ENCODE measurements at places on chromosomes 3 and 15.

- no peak for DNase-seq
Observed at GRCh38 chr3:114393367-114394072, 99.7 kb downstream of the TIGIT start.

DNA sequence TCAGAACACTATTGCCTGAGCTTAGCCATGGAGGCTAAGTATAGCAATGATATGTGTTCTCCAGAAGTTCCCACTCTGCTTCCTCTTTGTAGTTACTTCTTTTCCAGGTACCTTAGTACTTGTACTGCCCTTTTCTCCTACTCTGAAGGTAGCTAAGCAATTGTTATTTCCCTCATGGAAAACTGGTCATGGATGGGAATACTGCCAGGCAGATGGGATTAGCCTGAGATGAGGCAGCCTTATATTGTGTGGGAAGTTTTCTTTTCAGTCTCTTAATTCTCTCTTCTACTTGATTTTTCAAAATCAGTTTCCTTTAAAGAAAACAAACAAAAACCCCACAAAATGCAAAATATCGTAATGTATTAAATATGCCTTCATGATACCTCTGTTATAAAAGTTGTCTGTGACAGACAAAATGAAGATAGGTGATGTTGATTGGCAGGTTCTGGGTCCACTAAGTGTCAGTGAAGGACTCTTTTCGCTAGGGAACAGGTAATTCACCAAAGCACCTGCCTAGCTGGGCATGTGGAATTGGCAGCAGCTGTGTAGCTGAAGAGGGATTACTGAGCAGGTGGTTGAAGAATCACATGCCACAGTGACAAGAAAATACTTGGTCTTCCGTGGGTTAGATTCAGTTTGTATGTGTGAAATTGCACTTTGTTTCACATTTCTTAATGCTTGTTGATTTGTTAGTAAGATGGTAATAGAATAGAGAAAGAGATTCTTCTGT lies 4.1 kb downstream of the ZNF609 start:
- no peak for DNase-seq

- peak; percentile 79 for DNase-seq
Observed at GRCh38 chr3:175743733-175744400, 884.7 kb downstream of the NAALADL2 start.

- no peak for DNase-seq
Observed at GRCh38 chr3:162094301-162094700, 597.7 kb downstream of the OTOL1 start.

- DNase-seq = no peak
Observed at GRCh38 chr3:167450675-167451074, 23.2 kb downstream of the SERPINI2 start.

DNA sequence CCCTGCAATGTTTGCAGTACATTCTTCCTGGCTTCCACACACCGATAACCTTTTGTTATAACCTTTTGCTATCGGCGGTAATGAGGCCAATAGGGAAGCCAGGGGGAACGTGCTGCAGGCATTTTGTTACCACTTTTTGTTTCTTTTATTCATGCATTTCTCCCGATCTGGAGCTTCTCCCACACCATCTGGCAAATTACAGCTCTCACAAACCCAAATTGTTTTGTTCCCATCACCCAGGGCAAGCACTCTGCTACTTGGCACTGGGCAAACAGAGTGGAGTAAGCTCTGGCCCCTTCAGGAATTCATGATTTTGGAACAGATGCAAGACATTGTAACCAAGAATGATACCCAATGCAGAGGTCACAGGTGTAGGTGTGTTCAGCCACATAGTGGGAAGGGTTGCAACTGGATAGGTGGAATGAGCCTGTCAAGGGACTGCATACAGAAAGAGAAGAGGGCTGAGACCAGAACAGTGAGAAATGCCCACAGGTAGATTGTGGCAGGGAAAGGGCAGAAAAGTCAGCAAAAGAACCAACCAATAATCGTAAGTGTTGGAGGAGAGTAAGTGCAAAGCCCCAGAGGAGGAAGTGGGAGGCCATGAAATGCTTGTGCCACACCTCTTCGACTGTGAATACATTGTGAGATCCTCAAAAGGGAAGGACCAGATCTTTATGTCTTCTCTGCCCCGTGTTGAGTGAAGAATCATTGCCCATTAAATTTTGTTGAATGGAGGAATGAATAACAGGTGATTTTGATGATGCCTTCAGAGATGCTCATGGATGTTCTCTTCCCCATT lies 45.8 kb downstream of the PARP15 start:
- DNase-seq = no peak

DNA sequence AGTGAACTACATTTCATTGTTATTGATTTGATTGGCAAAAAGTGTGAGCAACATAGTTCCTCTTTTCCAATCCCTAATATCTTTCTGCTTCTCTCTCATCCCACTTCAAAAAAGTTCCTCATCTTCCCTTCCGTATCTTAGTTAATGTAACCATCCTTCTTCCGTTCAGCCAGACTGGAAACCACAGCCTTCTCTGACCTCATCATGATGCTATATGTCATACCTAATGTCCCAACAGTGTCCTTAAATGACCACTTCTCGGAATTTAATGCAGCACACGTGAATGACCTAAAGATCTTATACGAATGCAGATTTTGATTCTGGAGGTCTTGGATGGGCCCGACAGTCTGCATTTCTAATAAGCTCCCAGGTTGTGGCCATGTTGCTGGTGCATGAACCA lies 320.3 kb upstream of the SATB1 start:
- no peak for DNase-seq

GRCh38 chr3:141104151-141104821 lies 53.1 kb downstream of the SPSB4 start:
- DNase-seq = no peak

- DNase-seq = peak; percentile 43
Observed at GRCh38 chr15:57947781-57948180, 117.7 kb downstream of the ALDH1A2 start.

- no peak for DNase-seq
Observed at GRCh38 chr3:33914731-33915379, 116.4 kb downstream of the PDCD6IP start.

DNA sequence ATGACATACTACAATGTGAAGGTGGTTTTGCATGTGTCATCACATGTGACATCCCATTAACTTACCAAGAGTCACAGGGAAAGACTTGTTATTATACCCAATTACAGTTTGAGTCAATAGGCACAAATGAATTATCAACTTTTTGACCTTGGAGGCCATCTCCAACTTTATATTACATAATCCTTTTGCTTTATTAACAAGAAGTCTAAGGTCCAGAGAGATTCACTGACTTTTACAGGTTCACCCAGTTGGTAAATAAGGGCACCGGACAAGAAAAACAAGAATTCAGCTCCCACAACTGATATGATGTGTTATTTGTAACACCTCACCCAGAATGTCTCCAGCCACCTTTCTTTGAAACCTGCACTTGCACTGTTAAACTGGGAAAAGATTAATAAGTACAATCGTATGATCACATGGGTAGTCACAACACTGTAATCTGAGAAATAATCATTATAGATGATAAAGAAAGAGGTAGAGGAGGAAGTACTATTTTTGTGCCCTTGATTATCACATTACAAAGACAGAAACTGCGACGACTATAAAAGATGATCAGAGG lies 928.9 kb downstream of the FHIT start:
- no peak for DNase-seq

- no peak for DNase-seq
Observed at GRCh38 chr3:72533591-72534473, 314.4 kb downstream of the SHQ1 start.

- DNase-seq = no peak
Observed at GRCh38 chr3:178795349-178795748, 259.1 kb downstream of the KCNMB2 start.

GRCh38 chr15:96066126-96066525 lies 264.4 kb upstream of the NR2F2 start:
- no peak for DNase-seq

GRCh38 chr3:29339016-29339833 lies 58.4 kb downstream of the RBMS3 start:
- peak; percentile 58 for DNase-seq

DNA sequence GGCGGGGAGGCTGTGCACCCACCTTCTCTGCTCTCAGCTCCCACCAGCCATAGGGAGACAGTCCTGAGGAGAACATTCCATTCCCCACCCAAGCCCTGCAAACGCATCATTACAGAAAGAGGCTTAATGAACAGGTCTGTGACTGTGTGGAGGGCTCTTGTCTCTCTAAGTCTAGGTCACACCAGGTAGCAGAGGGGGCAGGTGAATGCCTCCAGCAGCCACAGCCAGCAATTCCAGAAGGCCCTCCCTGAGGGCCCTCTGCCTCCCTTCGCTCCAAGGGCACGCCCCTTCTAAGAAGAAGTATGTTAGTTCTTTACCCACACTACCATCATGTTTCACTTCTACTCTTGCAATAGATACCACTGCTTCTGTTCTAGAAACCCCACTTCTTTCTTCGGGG lies 217.5 kb upstream of the BHLHE40 start:
- DNase-seq = no peak

DNA sequence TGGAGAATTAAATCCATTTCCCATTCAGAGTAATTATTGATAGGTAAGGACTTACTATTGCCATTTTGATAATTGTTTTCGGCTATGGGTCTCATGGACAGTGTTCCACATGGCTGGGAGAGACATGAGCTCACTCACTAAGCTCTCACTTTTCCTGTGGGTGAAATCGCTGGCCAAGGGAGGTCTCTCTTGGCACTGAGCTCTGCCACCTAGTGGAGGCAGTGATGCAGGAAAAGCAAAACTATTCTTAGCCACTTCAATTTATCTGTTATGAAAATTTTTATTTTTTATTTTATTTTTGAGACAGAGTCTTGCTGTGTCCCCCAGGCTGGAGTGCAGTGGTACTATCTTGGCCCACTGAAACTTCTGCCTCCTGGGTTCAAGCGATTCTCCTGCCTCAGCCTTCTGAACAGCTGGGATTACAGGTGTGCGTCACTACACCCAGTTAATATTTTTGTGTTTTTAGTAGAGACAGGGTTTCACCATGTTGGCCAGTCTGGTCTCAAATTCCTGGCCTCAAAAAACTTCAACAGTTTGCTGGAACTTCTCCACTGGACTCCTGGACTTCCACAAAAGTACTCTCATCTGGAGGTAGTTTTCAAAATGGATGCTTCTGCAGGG lies 4.7 kb upstream of the RNF13 start:
- DNase-seq = peak; percentile 82

DNA sequence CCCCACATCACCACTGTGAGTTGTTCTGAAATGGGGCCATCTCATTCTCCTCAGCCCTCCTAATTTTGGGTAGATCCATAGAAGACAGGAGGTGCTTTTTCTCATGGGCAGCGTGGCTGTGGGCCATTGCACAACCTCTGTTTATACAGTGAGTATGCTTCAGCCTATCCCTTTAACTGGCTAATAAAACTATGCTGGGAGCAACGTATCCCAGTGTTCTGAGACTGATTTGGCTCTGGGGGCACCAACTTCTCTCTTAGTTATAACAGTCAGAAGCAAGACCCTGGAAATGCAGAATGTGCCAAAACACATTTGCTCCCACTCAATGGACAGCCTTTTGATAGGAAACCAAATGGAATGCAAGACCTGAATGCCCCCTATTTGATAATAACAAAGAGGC lies 97.1 kb upstream of the ICE2 start:
- DNase-seq = peak; percentile 29

DNA sequence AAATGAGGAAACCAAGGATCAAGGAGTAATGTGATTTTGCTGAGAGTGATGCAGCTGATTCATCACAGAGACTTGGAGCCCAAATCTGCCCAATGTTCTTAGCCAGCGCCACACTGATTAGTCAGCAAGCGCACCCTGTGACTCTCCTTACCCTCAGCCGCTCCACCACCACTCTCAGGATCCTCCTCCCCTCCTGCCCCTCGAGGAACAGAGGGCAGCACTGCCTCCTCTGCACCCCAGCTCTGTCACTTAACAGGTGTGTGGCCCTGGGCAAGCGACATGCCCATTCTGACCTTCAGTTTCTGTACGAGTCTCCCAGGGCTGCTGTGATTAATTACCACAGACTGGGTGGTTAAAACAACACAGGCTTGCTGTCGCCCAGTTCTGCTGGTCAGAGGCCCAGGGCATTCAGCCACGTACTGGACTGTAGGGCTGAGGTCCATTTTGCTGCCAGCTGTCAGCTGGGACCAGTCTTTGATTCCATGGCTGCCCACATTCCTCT lies 36.1 kb upstream of the HRH1 start:
- DNase-seq = peak; percentile 63

DNA sequence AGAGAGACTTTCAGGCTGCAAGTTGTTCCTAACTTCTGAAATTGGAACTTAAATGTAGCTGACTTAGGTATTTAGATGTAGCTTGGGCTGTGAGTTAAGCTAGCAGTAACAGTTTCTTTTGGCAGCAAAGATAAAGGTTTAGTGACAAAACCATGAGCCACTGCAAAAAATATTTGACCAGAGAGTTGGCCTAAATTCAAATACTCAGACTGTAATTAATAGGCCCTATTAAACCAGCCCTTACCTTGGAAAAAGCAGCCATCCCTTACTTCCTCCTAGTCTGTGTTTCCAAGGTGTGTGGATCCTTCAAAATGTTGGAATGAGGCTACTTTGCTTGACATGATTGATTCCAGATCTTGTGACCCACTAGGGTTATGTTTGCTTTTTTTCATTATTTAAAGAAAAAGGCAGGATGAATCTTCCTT lies 8.2 kb downstream of the TPM1 start:
- DNase-seq = peak; percentile 71

- DNase-seq = no peak
Observed at GRCh38 chr15:31335989-31336592, 9.5 kb downstream of the KLF13 start.

DNA sequence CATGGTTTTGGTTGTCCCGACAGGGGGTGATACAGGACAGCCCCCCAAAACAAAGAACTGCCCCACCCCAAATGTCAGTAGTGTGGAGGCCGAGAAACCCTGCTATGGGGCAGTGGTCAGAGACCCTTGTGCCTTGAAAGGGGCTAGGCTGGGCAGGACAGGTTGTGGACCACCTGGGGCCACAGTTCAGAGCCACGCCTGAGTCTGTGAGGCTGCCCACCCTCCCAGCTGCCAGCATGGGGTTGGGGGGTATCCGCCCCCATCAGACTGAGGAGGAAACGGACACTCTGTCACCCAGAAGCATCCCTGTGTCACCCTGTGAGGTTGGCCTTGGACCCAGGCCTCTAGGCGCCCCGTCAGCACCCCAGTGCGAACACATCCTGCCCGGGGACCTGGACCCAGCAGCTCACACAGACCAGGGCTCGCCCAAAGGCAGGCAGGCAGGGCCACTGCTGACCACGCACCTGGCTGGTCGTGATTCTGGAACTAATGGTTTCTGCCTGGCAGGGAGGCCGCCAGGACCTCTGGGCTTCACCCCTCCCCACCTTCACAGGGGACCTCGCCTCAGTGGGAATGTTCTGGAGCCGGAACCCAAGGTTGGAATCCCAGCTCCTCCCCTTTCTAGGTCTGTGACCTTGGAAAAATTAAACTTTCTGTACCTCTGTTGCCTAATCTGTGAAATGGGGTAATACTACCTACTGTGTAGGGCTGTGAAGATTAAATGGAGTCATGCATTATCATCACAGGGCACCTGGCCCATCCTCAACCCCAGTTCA lies 1.4 kb downstream of the SLC41A3 start:
- DNase-seq = no peak

DNA sequence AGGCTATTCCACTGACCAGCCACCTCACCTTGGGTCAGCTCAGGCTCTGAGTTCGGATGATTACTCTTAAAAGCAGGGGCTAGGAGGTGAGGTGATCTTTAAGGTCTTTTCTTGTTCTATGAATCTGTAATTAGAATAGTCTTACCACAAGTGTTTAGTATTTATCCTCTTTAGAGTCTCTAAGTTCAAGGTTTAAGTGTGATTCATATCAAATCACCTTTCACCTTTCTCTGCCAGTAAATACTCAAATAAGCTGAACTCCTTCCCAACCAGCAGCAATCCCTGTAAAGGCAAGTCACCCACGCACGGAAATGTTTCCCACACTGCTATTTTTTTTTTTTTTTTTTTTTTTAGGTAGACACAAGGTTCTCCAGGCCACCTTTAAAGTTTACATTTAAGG lies 14.5 kb upstream of the TMEM44 start:
- no peak for DNase-seq
